Brain pericyte (primary cell): ENCODE measurements at places on chromosomes 7 and 10.

GRCh38 chr7:101934618-101935017 is 117.2 kb downstream of the CUX1 start:
- no peak for DNase-seq

DNA sequence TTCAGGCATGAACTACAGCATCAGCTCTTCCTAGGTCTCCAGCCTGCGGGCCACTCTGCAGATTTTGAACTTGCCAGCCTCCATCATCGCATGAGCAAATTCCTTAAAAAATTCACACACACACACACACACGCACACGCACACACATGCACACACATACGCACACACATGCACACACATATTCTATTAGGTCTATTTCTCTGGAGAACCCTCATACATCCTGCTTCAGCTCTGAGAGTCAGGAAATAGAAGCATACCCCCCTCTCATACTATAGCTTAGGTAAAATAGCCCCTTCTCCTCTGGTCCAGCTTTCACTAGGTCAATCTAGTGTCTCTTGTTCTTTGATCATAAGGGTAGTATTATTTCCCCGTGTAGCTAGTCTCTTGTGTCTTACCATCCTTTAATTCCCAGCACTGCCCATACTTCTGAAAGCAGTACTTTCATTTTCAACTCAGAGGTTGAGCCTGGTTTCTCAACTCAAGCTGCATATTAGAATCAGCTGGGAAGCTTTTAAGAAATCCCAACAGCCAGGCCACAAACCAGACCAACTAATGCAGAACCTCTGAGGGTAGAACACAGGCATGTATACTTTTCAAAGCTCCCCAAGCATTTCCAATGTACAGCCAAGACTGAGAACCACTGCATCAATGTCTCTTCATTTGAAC is 30.9 kb upstream of the ITGB8 start:
- DNase-seq, result no peak

DNA sequence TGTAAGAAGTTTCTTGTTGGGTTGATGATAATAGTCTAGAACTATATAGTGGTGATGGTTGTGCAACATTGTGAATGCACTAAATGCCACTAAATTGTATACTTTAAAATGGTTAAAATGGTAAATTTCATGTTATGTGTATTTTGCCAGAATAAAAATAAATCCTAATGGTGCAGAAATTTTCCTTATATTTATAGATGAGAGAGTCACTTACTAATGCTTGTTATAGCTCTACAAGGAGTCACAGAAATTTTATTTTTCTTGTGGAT is 21.1 kb downstream of the SPAG6 start:
- DNase-seq, result no peak

DNA sequence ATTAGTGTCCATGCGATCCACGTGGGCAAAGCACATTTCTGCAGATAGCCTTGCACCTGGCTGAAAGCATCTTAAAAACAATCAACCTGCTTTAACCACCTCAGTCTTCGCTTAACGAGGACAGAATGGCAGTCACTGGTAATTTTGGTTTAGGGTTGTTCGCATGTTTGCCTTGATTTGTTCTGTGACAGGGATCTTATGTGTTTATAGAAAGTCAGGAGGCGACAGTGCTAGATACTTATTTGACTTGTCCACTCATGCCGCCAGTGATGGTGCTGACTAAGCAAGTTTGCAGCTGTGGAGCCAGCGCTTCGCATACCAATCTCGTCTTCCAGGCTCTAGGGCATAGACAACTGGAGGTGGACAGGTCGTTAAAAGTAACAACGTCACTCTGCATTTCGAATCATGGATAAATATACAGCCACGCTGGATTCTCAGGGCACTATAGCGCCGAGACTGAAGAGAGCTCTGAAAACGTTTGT is 1.2 kb upstream of the TMEM243 start:
- no peak for DNase-seq

- DNase-seq, result no peak
Measured at GRCh38 chr10:85848756-85849155, 517.8 kb downstream of the GRID1 start.

DNA sequence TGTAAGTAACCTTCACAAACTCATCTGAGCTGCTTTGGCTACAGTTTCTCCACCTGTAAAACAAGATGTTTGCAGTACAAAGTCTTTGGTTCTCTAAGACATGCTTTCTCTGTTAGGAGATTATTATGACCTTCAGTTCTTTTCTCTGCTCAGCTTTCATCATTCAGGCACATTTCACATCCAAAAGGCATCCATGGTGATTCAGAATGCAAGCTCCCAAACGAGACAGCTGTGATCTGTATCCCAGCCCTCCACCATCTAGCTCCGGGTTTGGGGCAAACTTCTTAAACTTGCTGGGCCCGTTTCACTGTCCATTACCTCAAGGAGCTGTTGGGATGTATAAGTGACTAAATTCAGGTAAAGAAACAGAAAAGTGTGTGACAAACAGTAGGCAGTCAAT is 95.8 kb upstream of the COL1A2 start:
- no peak for DNase-seq

DNA sequence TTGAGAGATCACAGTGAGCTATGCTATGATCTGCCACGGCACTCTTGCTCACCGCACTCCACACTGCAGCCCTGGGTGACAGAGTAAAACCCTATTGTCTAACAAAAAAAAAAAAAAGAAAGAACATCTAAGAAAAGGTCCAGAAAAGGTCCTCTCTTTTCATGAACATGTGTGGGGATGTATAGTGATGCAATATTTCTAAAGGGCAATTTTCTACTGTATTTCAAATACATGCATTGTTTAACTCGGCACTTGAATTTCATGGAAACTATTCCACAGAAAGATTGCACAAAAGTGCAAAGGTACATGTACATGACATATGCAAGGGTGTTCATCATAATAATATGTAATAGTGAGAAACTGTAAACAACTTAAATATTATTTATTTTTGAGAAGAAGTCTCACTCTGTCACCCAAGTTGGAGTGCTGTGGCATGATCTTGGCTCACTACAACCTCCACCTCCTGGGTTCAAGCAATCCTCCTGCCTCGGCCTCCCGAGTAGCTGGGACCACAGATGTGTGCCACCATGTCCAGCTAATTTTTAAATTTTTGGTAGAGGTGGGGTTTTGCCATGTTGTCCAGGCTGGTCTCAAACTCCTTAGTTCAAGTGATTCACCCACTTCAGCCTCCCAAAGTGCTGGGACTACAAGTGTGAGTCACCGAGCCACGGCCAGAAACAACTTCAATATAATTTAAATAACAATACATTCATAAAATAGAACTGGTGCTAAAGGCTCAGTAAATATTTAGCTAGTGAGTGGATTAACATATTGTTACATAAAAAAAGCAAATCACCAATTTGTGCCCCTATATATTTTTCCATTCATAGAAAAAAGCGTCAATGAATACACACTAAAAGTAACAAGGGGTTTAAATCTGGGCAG is 1.3 kb upstream of the PPRC1 start:
- no peak for DNase-seq

- DNase-seq, result no peak
Measured at GRCh38 chr10:78437407-78437768, 403.7 kb downstream of the RPS24 start.

GRCh38 chr7:135658564-135658963 is 3.8 kb upstream of the STMP1 start:
- no peak for DNase-seq

GRCh38 chr7:139842401-139843210 is 13.5 kb downstream of the TBXAS1 start:
- no peak for DNase-seq

DNA sequence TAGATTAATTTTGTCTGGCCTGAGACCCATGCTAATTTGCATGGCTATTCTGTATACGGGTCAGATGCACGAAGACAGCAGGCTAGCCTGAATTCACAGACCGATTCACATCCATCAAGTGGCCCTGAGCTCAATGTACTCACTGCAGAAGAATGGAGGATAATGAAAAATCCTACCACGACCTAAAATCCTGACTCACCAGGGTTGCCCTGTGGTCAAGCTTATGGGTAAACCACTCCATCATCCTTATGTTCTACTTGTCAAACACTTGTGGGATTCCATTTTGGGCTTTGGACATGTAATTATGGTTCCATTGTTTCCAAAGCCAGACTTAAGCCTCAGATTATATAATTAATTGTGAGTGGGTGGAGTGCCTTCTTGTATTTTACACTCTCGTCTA is 110.4 kb upstream of the ZNF438 start:
- DNase-seq, result no peak

DNA sequence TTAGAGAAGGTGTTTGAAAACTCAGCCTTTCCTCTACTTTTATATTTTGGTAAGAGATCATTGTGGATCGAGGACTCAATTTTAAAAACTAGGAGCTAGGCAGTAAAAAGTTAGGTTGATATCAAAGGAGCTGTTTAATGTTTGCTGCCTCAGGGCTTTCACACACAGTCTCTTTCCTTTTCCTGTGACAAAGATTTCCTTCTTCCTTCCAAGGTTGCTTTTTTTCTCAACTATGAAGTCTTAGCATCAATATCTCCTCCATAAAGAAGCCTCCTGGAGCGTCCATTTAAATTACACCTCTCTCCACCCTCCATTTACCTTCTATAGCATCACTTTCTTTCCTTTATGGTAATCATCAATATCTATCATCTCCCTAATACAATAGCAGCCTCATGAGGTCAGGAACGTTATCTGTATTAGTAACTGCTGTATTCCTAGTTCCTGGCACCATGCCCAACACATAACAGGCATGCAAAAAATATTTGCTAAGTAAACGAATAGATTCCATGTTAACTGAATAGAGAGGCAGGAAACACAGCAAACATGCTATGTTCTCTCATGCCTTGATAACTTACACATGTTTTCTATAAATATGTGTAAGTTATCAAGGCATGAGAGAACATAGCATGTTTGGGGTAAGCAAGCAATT is 48.5 kb downstream of the GNAT3 start:
- no peak for DNase-seq

DNA sequence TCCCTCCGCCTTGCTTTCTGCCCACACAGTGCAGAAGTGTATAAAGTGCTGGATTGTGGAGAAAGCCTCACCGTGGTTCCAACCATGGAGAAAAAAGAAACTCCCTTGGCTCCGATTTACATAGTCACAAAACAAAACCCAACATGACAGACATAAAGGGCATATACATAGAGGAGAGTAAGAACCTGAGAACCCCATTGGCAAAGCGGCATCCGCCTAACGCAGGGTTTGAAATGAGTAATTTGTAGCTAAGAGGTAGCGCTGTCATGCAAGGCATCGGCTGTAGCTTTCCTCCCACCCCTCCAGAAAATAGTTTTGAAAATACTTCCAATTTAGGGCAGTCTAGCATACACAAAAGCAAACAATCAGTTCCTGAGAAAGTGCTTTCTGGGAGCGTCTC is 126.0 kb upstream of the NRBF2 start:
- DNase-seq, result no peak

- no peak for DNase-seq
Measured at GRCh38 chr10:12513003-12513365, 163.6 kb downstream of the CAMK1D start.

- DNase-seq, result peak; percentile 32
Measured at GRCh38 chr10:113326160-113327111, 226.4 kb upstream of the HABP2 start.

- no peak for DNase-seq
Measured at GRCh38 chr7:47924266-47924665, 24.0 kb downstream of the PKD1L1 start.

DNA sequence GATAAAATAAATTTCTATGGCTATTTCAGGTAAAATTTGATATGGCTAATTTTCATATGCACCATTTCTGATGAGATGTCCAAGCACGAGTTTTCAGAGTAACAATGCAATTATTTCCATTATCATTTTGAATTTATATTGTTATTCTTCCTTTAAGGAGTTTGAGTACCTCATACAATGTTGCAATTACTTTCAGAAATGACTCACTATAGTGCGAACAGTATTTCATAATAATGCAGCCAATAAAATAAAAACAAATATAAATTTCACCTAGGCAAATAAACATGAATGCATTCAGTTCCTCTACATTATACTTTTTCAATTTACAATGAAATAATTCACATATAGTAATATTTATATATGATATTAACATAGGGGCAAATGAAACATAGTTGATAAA is 78.8 kb upstream of the LRRN3 start:
- DNase-seq, result no peak

GRCh38 chr7:103292122-103292521 is 5.1 kb upstream of the PMPCB start:
- DNase-seq, result no peak

DNA sequence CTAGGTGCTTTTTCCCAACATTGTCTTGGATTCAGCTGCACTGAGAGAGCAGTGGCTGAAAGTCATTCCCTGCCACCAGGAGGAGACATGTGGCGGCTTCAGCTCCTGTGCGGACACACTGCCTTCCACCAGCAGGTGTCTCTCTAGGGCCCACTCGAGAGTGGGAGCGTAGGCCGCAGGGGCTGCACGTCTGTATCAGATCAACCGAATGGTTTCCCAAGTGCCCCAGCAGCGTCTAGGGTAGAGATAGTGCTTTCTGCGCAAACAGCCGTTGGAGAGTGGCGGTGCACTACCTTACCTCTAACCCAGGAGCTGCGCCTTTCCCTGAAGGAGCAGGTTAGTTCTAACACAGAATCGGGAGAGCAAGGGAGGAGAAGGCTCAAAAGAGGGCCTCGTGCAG is 31.7 kb downstream of the PAPOLB start:
- no peak for DNase-seq

GRCh38 chr7:51644216-51644615 is 327.6 kb upstream of the COBL start:
- DNase-seq, result no peak

DNA sequence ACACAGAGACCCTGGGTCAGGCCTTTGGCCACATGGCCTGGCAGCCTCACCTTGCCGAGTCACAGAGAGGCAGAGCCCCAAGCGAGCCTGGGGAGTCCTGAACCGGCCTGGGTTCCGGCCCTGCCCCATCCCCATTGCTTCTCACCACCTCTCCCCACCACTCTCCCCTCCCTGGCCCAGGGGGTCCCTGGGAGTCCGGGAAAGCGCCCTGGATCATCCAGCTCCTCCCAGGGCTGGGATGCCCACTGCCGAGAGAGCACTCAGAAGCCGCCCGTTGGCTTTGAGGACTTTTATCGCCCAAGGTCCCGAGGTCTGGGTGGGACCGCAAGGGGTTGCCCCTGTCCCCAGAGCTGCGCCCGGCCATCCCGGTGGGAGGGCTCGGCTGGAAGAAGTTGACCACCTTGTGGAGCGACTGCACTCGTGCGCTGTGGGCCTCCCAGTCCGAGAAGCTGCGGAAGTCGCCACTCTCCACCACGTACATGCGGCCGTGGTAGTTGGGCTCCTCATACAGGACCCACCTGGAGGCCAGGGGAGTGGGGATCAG is 8.1 kb downstream of the CRYGN start:
- DNase-seq, result no peak

DNA sequence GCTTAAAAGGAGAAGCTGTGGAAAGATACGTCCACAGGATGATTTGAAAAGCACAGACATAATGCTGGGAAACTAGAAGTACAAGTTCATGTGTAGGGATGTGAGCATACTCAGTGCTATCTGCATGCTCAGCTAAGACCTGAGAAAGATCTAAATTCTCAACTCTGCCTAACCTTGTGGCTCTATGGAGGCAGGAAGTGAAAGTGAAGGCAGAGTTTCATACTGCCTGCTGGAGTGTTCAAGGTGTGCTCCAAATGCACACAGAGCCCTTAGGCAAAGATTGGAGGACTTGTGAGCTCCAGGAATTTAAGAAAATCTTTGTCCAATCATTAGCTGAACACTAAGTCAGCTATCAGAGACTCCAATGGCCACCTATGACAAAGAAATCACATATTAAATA is 190.9 kb downstream of the RNLS start:
- no peak for DNase-seq
